ENCODE measurements at places on chromosomes 7 and 10. TPM values are rescaled to one million over a fixed set of nuclear protein-coding genes. Genes with fewer than 3 reads are reported as not detected.

DNA sequence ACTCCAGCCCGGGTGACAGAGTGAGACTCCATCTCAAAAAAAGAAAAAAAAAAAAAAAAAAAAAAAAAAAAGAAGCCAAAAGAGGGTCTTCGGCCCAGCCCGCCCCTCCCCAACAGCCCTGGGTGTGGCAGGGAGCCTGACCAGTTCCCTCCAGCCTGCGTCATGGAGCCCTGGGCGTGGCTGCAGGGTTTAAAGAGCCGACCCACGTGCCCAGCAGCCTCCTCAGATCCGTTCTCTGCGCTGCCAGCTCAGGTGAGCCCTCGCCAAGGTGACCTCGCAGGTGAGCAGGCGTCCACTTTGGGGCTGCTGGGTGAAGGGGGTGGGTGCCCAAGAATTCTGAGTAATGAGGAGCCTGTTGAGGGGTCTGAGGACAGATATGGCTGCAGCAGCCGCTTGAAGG is at the start of gene FXYD4:
Gene FXYD4, plus strand, starts transcription at position 219 of the 400 bp plus-strand sequence. CDS start 2,111 bp downstream, outside the sequence.
- no peak for DNase-seq

GRCh38 chr10:120505866-120506265 is 48.8 kb downstream of the PLPP4 start:
- DNase-seq: no peak

DNA sequence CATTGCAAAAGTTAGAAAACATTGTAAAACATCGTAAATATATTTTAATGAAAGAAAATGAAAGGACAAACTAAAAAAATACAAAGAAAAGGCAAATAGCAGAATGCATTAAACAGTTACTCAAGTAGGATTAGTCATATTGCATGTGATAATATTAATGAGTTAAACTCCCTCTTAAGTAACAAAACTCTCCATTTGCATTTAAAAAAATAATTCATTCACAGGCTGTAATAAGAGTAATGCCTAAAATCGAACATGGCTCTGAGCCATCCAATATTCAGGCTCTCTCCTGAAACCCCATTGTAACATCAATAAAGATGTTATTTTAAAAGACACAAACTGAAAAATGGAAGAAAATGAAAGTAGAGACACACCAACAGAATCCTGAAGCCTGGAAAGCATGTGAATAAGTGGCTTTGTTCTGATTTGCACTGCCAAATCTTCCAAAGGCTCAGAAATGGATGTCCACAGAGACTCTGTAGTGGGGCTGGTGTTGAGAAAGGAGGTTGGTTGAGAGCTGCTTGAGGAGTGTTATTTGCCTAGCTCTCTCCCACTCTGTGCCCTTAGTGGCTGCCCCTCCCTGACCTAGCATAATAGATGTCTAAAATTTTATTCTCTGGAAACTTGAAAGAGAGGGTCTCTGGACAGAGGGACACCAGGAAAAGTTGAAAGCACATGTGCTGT is 268.3 kb upstream of the MEOX2 start:
- DNase-seq: no peak

DNA sequence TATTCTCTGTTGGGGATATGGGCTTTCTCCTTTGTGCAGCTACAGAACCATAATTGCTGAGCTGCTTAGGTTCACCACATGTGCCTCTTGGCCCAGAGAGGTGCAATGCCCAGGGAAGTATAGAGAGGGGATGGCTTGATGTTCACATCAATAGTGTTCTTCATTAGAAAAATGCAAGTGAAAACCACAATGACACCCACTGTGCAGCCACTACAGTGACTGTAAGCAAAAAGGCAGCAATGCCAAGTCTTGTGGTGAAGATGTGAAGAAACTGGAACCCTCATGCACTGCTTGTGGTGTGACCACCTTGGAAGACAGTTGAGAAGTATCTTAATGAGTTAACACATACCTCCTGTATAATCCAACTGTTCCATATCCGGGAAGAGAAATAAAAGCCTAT is 318.9 kb upstream of the ZMIZ1 start:
- DNase-seq: no peak

GRCh38 chr10:126781450-126782216 is 111.1 kb upstream of the C10orf90 start:
- DNase-seq: no peak

DNA sequence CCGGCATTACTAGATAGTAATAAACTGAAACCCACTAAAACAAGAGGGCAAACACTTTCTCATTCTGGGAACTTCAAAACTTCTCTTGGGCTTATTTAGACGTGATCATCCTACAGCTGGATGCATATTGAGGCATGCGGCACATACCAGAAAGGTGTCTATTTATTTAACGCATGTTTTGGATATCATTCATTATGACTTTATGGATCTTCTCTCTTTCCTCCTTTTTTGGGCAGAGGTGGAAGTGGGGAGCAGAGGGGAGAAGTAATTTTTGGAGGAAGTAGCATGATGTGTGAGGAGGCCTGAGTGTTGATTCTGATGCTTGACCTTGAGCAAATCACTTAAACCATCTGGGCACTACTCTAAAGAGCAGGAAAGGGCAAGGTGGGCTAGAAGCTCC is 270.6 kb downstream of the TRIL start:
- DNase-seq: no peak

DNA sequence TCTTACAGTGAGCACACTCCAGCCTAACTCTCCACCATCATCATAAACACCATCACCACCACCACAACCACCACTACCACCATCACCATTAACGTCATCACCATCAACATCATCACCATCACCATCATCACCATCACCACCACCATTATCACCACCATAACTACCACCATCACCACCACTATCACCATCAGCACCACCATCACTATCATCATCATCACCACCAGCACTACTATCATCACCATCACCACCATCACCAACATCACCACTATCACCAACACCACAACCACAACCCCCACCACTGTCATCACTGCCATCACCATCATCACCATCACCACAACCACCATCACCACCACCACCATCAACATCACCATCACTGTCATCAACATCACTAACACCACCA is 279.0 kb upstream of the TCERG1L start:
- no peak for DNase-seq

DNA sequence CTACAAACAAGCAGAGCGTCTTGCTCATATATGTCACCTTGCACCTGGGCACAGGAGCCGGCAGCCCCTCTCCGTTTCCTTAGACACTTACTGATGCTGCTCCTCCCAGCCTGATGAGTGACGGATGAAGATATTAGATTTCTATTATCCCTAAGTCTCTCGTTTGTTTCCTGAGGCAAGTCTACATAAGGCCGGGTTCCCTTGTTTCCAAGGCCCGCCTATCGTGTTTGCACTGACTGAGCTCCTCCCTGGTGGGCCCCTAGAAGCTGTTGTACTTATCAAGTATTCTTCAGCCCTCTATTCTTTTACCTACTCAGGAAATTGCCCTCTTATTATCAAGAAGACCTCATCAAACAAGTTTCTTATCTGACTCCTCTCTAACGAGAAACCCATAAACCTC is 18.5 kb downstream of the SH3PXD2A start:
- DNase-seq: no peak

- no peak for DNase-seq
Observed at GRCh38 chr7:47262881-47263280, 319.0 kb downstream of the TNS3 start.

DNA sequence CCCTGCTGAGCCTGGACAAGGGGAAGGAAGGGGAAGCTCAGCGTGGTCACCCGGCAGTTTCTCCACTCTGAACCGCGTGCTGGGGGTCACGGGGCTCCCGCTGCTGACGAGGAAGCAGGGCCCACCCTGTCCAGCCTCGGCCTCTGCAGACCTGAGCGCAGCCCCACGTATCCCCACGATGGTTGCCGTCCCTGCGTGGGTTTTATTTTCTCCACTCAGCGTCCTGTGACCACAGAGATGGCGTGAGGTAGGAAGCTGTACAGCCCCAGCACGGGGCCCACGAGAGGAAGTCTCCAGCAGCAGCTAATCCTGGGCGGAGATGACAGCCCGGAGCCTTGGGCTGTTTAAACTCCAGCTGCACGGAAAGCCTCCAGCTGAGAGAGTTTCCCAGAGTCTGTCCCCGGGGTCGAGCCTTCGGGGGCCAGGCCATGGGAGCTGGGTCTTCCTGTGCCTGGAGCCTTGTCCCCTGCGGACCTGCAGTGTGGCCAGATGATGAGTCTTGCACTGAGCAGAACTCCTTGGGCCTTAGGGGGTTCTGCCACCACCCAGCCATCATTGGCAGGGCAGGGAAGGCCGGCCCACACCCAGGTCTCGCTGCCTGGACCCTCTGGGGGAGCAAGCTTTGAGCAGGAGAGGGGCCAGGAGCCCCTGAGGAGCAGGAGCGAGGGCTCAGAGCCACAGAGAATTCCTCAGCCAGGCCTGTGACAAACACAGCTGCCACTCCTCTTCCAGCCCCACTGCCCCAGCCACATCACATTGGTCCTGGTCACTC is 72.8 kb upstream of the FAM20C start:
- no peak for DNase-seq

DNA sequence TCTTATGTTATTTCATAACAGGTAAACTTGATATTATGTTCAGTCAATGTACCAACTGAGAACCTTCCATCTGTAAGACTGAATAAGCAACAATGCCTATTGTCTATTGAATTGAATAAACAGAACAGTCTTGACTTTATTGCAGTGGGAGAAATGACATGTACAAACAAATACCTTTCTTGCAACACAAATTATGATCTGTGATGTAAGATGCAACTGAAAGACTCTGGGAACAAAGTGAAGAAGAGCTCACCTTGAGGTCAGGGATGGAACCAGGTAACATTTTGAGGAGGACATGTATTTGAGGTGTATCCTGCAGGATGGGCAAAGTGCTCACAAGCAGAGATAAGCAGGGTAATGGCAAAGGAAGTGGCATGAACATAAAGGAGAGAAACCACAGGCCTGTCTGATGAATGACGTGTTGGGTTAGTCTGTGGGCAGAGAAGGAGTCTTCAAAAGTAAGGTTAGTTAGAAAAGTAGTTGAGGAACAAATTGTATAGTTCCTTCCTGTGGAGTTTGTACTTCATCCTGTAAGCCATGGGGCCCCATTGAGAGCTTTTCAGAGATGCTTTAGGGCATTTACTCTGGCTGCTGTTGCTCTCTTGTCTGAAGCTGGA is 9.5 kb downstream of the PNLIPRP3 start:
- DNase-seq: no peak

The SLC16A12 gene
- 1.2 TPM for total RNA-seq

The DKK1 gene
- 39.9 TPM for total RNA-seq

Data from epithelial cell of proximal tubule (primary cell).